ENCODE measurements at places on chromosomes 6 and 20. TPM values are rescaled to one million over a fixed set of nuclear protein-coding genes. Genes with fewer than 3 reads are reported as not detected.

GRCh38 chr6:54003316-54003715, 107.9 kb upstream of the MLIP start:
- H3K27ac ChIP-seq = no peak overlapping the region
- H3K27me3 ChIP-seq = peaks cover 7% of the 10 kb centered on the region
- no peak overlapping the region for H3K4me3 ChIP-seq
- H3K4me1 ChIP-seq = no peaks in the 10 kb centered on the region
- H3K36me3 ChIP-seq = no peaks in the 10 kb centered on the region
- no peak for DNase-seq

The EMILIN3 gene
- not detected for total RNA-seq

The GTSF1L gene
- not detected for total RNA-seq

The SPAG4 gene
- total RNA-seq = 8.7 TPM

- no peak for DNase-seq
- no peaks in the 10 kb centered on the region for H3K36me3 ChIP-seq
- no peak overlapping the region for H3K27ac ChIP-seq
These were observed 36.2 kb upstream of the PLCB1 start for GRCh38 chr20:8095648-8096572.
